ENCODE measurements at places on chromosomes 11 and 22.

DNA sequence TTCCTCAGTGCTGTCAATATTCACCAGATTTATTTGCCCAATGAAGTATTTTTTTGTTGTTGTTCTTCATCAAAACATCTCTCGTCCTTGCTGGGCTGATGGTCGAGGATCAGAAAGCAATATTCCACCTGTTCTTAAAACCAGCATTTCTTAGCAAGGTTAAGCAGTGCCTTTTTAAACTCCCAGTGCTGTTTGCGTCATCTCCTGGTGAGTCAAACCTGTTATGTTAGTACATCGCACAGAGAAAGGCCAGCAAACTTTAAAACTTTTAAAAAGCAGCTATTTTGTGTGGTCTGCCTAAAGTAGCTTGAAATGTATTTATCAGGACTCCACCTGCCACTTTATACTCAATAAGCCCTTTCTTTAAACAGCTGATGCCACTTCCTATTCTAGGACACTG lies 802.0 kb downstream of the KCNA4 start:
- no peak for DNase-seq

DNA sequence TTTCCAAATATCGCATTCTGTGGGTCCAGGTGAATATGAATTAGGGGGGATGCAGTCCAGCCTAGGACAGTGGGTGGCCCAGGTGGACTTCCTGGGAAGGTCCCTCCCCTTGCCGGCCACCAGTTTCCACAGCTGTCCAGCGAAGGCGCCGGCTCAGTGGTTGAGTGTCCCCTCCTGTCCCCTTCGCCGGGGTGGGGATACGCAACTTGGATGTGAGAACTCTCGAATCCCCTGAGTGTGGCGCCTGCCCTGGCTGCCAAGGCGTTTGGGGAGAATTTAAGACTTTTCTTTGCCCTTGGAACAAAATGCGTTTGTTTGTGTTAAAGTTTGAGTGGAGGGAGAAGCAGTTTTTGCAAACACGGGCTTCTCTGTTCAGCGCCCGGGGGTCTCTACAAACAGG lies 123.7 kb downstream of the KCNQ1OT1 start:
- DNase-seq, result no peak

DNA sequence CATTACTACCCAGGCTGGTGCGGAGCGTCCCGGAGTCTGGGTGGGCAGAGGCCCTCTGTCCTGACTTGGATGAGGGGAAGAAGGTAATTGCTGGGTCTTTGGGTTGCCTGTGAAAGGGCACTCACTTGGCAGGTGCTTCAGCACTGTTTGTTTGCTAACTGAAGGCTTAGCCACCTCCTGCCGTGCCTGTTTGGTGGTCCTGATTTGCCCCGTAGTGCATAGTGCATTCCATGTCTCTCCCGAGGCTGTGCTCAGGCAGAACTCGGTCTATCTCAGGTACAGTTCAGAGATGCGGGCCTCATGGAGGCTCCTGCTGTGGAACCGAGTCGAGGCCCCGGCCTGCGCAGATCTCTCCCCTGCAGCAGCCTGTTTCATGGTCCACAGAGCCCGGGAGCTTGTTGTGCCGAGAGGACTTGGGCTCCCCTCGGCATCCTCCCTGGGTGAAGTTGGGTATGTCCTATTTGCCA lies 146.2 kb downstream of the TBC1D22A start:
- no peak for DNase-seq

- DNase-seq, result no peak
Measured at GRCh38 chr11:21909145-21909544, 283.7 kb upstream of the ANO5 start.

- no peak for DNase-seq
Measured at GRCh38 chr11:101741479-101742175, 157.8 kb upstream of the TRPC6 start.

DNA sequence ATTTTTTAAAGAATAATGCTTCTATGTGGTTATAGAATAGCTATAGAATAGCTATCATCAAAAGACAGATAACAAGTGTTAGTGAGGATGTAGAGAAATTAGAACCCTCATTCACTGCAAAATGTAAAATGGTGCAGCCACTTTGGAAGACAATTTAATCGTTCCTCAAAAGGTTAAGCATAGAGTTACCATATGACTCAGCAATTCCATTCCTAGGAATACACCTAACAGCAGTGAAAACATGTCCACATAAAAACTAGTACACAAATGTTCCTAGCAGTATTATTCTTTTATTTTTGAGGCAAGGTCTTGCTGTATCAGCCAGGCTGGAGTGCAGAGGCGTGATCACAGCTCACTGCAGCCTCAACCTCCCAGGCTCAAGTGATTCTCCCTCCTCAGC lies 34.0 kb downstream of the RTL6 start:
- no peak for DNase-seq

GRCh38 chr11:80592546-80592945 lies 1151.7 kb upstream of the TENM4 start:
- DNase-seq, result no peak

DNA sequence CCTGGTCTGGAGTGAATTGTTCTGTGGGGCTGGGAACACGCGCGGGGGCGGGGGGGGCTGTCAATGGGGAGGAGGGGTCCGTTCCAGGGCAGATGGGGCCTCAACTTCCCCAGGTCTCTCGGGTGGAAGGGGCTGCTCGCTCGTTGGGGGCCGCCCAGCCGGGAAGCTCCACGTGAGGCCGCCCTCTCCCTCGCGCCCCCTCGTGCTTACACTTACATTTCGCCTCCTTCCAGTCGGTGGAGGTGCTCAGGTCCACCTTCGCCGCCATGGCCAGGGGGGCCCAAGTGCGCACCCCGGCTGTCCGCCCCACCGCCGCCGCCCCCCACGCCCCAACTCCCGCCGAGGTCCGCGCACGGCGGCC lies 452 bp downstream of the MACROD1 start:
- peak; percentile 27 for DNase-seq

- DNase-seq, result no peak
Measured at GRCh38 chr11:45087086-45087899, 59.1 kb upstream of the PRDM11 start.

All from stimulated activated CD4-positive, alpha-beta T cell treated with anti-CD3 and anti-CD28 coated beads, Interleukin-4, amount 100 ng/mL, for 4 hours (primary cell).